Large intestine (tissue), 12 donors: ENCODE measurements at places on chromosomes 7 and 10.

DNA sequence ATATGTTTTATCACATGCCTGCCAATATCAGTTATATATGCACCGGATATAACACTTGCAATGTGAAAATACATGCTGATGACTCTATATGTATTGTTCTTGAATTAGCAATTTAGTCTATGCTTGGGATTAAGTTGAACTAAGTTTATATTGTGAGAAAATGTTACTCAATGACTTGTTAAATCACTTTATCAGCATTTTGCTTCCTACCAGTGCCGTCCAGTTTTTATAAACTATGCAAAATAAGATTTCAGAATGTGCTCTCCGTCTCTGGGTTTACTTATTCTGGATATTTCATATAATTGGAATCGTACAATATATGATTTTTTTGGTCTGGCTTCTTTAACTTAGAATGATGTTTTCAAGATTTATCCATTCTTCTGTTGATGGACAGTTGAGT, 25.5 kb upstream of the SLC26A3 start:
- DNase-seq: no peak

DNA sequence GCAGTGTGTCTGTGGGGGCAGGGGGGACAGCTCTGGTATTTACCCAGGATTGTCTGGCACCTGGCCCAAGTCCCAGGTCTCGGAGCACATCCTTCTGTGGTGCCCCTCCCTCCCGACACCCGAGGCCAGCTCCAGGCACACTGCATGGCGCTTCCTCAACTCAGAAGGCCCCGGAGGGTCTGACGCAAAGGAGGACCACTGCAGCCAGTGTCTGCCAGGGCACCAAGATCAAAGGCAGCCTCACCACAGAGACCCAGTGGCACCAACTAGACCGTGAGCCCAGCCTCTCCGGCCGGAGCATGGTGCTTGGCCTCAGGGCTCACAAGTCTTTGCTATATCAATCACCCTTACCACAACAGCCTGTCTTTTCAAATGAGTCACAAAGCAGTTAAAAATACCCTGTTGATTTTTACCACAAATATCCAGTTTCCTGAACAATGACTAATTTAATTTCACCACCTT, 99.3 kb upstream of the DDC start:
- no peak for DNase-seq

DNA sequence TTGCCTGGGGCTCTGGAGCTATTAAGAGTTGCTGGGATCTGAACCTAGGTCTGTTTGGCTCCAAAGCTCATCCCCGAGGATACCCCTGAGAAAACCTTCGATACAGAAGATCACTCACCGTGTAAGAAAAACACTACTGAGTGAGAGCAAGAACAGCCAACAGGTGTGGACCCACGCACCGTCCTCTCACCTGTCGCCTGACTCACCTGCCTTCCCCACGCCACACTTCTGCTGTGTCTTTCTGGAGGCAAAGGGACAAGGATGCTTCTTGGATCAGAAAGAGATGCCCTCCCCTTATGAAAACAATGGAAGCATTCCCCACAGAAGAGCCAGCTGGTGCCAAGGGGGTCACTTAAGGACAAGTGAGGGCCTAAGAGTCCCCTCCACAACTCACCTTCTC, 46.7 kb downstream of the COL13A1 start:
- DNase-seq: no peak

DNA sequence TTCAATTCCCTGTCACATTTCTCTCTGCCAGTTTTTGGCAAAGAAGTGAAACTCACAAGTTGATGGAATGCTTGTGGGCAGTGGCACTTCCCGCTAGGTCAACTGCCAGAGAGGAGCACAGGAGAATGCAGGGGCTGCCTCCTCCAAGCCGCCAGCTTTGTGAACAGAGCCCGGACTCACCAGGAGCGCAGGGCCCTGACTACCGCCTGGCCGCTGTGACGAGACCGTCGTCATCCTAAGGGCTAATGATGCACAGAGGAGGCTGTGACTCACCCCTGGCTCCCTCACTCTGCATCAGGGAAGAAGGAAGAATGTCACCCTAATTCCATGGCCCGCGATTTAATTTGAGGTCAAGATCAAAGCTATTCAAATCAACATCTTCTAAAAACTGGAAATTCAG, 123.9 kb downstream of the TAX1BP1 start:
- DNase-seq: no peak

DNA sequence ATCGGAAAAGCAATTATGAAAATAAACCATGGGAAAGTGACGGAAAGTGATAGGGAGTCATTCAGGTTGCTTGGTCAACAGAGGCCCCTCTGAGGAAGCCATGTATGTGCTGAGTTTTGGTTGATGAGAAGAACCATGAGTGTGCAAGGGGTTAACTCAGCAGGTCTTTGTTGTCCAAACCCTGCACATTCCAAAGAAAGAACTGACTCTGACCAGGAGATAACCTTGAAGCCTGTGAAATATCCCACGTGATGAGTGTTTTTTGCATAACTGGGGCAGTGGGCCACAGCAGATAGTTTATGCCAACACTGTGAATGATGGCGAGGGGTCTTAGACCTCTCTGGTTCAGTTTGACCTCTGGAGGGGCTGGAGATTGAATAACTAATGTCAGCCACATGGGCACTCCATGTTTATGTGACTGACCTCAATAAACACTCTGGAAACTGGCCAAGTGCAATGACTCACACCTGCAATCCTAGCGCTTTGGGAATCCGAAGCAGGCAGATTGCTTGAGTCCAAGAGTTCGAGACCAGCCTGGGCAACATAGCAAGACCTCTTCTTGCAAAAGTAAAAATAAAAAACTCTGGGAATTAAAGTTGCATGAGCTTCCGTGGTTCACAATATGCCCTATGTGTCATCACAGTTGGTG, 154.0 kb upstream of the FOXK1 start:
- DNase-seq: no peak

- DNase-seq: peak; percentile 89
These were observed at the start of gene ZNF398 for GRCh38 chr7:149147072-149147751. Gene ZNF398, plus strand, starts transcription at chr7:149147453. Its CDS starts 290 bp downstream, at chr7:149147743.

- no peak for DNase-seq
These were observed 48.1 kb downstream of the CD36 start for GRCh38 chr7:80686576-80686975.

DNA sequence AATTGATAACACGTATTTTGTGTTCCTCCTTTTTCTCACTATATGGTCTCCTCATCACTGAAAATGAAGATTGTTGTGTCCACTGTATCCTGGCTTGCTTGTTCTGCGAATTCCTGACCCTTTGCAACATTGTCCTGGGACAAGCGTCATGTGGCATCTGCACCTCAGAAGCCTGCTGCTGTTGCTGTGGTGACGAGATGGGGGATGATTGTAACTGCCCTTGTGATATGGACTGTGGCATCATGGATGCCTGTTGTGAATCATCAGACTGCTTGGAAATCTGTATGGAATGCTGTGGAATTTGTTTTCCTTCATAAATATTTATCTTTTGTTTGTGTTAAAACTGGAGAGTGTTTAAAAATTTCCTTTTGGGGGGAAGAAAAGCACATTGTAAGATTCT, 93.7 kb downstream of the MDFIC start:
- DNase-seq: peak; percentile 17

GRCh38 chr7:64811767-64812166, 17.5 kb downstream of the ZNF138 start:
- no peak for DNase-seq

DNA sequence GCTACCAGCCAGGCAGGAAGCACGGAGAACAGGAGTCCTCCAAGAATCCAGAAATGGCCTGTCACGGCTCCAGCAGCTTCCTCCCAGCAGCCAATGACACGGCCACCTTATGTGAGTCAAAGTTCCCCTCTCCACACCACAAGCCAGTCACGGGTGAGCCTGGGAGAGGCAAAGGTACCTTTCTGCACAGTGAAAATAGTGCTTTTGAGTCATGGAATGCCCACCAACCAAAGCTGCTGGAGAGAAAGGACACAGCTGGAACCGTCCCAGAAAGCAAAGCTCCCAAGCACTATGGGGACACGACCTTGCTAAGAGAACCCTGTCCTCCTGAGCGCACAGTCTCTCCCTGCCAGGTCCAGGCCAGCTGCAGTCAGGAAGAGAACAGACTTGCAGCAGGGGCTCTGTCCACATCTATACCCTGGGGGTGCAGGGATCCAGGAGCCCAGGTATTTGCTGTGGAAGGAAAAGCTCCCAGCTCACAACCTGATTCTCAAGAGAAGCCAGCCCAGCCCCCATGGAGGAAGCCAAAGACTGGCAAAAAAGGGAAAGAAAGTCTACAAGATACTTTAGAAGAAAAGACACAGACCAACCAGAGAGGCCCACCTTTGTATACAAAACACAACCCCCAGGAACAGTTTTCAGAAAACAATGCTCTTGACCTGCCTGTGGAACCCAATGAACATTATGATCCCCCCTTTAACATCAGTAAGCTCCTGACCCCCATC, 24.4 kb downstream of the C10orf71 start:
- no peak for DNase-seq

DNA sequence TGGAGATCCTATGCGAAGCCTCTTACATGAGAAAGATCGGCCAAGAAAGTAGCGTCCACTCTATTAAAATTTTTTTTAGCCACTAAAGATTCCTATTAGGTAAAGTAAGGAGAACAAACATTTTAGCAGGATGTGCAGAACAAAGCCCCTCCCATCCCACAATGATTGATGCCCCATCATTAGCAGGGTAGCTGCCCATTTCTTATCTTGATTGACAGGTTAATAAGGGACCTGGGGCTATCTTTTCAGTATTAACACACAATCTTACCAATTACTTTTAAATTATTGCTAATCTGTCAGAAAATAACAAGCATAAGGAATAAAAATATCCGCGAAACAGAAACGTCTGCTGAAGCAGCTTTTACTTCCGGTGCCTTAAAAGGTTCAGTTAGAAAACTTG, 5.1 kb downstream of the FZD8 start:
- no peak for DNase-seq

DNA sequence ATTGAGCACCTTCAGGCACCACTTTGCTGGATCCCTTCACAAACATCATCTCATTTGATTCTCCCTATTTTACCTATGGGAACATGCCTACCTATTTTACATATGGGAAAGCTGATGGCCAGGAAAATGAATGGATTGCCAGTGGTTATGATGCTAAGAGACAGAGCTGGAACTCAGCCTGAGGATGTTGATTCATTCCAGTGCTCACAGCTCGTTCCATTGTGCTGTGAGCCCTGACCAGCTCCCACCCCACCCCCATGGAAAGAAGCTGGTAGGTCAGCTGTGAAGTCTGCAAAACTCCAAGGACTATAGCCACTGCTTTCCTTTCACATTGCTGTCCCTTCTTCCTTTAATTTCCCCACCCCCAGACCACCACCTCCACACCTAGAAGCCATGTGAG, 9.6 kb downstream of the UBTD1 start:
- DNase-seq: no peak

DNA sequence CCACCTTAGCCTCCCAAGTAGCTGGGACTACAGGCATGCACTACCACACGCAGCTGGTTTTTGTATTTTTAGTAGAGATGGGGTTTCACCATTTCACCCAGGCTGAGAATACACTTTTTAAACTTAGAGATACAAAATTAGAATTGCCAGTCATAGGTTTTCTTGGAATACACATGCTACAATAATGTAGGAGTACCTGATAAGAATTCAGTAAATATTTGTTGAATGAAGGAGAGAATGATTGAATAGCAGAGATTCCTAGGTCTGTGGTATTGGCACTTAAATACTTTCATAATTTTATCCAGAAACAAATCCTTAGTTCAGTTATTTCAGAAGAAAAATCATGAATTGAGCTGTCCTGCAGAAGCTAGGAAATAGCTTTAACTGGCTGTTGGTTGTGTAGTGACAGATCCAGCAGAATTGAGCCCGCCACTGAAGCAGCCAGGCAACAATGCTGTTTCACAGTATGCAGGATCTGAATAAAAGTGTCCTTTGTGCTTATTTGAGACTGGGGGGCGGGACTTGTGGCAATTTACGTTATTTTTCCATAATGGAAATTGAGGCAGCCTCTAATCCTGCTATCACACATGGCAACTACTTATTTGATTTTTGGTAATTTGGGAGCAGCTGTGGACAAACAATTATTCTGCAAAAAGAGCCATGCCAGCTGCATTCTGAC, 31.5 kb downstream of the NRF1 start:
- no peak for DNase-seq

GRCh38 chr10:11730779-11731178, 11.4 kb upstream of the ECHDC3 start:
- DNase-seq: no peak

GRCh38 chr7:116873619-116874018, 11.2 kb downstream of the CAPZA2 start:
- no peak for DNase-seq

- no peak for DNase-seq
These were observed 63.3 kb upstream of the DNAJB12 start for GRCh38 chr10:72417971-72418370.

- DNase-seq: no peak
These were observed 71.1 kb upstream of the PALS2 start for GRCh38 chr7:24502135-24502488.

- DNase-seq: no peak
These were observed 12.1 kb downstream of the TMEM236 start for GRCh38 chr10:17764142-17764541.

GRCh38 chr7:139623518-139623917, 100.0 kb downstream of the CLEC2L start:
- no peak for DNase-seq

GRCh38 chr7:7884855-7885254, 83.7 kb upstream of the GLCCI1 start:
- DNase-seq: no peak

DNA sequence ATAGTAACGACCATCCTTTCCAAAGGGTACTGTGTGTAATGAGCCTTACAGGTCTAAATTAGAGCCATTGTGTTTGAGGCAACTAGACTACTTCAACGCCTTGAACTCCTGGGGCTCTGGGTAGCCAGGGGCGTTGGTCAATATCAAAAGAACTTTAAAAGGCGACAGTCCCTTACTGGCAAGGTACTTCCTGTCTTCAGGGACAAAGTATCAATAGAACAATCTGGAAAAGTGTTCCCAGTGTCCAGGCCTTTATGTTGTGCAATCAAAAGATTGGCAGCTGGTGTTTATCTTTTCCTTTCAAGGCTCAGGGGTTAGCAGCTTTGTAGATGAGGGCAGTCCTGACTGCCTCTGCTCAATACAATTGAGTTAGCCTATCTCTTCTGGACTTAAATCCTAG, 284.3 kb downstream of the PARD3 start:
- no peak for DNase-seq

DNA sequence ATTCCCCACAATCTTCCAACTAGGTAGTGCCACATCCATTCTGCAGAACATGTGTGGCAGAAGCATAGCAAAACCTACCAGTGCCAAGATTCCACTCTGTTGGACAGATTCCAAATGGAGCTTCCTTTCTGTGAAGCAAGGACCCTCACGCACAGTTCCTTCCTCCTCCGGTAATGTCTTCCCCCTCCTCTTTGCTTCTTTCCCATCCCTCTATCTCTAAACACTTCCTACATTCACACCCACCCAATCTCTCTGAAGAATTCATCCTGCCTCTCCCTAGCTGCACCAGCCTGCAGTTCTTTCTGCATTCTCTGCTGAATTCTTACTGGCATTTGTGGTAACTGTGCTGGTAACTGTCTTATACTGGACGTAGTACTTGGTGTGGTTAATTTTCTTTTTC, 124.9 kb downstream of the RNLS start:
- no peak for DNase-seq

- DNase-seq: no peak
These were observed 80.4 kb upstream of the CDK6 start for GRCh38 chr7:92916770-92917224.
